ENCODE measurements at places on chromosomes 2 and 18. TPM values are rescaled to one million over a fixed set of nuclear protein-coding genes. Genes with fewer than 3 reads are reported as not detected.

The DOK6 gene
- 0.66 TPM for total RNA-seq

The CAPN14 gene
- total RNA-seq: not detected

The CACNB4 gene
- under 0.01 TPM for total RNA-seq

The FAP gene
- total RNA-seq: 272 TPM

The SCYGR2 gene
- not detected for total RNA-seq

The GPBAR1 gene
- 0.22 TPM for total RNA-seq

The POTEC gene
- not detected for total RNA-seq

The DLX1 gene
- total RNA-seq: not detected

The VIT gene
- 0.22 TPM for total RNA-seq

The FEV gene
- total RNA-seq: not detected

The NT5DC4 gene
- total RNA-seq: not detected

The ITGA4 gene
- 117 TPM for total RNA-seq

The GKN1 gene
- total RNA-seq: 0.22 TPM

The KCNK3 gene
- 0.29 TPM for total RNA-seq

All from placental pericyte (primary cell).